ENCODE measurements at places on chromosomes 7 and 10.

DNA sequence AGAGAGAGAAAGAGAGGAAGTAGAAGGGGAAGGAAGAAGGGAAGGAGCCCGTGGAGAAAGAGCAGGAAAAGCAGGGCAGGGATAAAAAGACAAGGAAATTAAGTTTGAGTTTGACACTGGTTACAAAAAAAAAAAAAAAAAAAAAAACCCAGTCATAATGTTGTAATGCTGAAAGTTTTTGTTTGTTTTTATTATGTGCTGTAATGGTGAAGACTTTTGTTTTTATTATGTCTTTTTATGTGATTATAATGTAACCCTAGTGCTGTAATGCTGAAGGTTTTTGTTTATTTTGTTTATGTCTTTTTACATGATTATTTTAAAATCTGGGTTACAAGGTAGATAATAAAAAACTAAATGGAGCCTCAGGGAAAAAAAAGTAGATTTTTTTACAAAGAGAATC, 184.8 kb downstream of the SEMA3A start:
- H3K27ac ChIP-seq: no peak overlapping the region
- H3K36me3 ChIP-seq: no peaks in the 10 kb centered on the region
- no peak overlapping the region for H3K4me3 ChIP-seq
- DNase-seq: no peak

GRCh38 chr10:63115732-63116383, 17.3 kb upstream of the NRBF2 start:
- no peak overlapping the region for H3K4me3 ChIP-seq
- H3K36me3 ChIP-seq: no peaks in the 10 kb centered on the region
- no peak for DNase-seq
- H3K27me3 ChIP-seq: no peaks in the 10 kb centered on the region

GRCh38 chr7:111833466-111833865, 271.2 kb upstream of the IMMP2L start:
- no peak overlapping the region for H3K27ac ChIP-seq
- H3K36me3 ChIP-seq: no peaks in the 10 kb centered on the region
- H3K27me3 ChIP-seq: no peaks in the 10 kb centered on the region
- peaks cover 2% of the 10 kb centered on the region for H3K4me1 ChIP-seq

DNA sequence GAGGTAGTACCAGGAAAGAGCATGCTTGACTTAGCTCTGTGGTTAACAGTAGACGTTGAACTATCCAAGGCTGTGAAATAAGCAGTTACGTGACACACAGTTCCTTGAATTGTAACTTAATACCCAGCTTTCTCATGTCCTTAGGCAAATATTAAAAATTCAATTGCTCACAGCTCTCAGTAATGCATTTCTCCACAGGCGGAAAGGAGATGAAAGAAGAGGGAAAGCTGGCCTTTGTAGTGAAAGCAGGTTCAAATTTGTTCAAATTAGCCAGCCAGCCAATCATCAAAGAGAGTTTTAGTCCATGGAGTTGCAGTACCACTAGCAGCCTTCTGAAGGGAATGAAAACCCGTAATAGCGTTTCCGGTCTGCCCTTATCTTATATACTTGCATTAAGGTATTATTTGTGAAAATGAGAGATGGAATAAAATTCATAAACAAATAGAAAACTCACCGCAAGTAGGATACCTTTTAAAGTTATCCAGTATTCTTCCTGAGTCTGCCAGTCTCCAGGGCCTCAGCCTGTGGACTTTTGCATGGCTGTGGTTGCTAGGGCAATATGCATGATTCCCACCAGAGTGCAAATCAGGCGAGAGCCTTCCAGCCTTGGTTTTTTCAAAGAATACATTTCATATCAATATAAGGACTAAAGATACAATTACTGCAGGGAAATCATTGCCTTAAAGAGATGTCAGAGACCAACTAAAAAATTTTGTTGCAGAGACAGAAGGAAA, 795.5 kb downstream of the TNS3 start:
- no peak overlapping the region for H3K4me3 ChIP-seq
- DNase-seq: peak; percentile 95
- peak overlapping the region; percentile 60 for H3K27ac ChIP-seq
- no peaks in the 10 kb centered on the region for H3K27me3 ChIP-seq
- H3K4me1 ChIP-seq: peaks cover 35% of the 10 kb centered on the region

DNA sequence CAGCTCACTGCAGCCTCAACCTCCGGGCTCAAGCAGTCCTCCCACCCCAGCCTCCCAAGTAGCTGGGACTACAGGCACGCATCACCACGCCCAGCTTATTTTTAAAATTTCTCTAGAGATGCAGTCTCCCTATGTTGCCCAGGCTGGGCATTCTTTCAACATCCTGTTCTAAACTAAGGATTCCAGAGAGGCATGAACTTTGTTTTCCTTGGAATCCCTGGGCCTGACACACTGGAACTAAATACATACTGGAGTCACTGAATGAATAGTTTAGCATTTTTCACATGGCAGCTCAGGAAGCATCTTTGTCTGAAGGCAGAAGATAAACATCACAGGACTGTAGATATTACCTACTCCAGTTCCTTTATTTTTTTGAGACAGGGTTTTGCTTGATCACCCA, 108.7 kb downstream of the ITIH5 start:
- H3K4me1 ChIP-seq: no peaks in the 10 kb centered on the region
- peaks cover 49% of the 10 kb centered on the region for H3K27me3 ChIP-seq
- no peak for DNase-seq
- H3K4me3 ChIP-seq: no peak overlapping the region
- no peak overlapping the region for H3K27ac ChIP-seq

DNA sequence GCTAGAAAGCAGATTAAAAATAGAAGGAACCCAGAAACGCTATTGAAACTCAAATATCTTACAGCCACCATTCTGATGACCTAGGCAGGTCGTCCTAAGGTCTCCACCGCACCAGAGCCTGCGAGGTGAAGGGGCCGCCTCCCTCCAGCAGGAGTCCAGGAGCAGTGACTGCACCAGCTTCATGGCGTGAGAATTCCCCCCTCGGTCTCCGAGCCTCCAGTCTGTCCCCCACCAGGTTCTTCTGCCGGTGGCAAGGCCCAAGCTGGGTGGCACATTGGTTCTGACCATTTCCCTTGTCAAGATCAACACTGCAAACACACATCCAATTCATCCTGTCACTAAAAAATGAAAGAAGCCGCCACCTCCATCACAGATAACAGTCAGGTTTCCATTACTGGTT, 98.7 kb downstream of the DIP2C start:
- no peak overlapping the region for H3K4me3 ChIP-seq
- H3K36me3 ChIP-seq: no peaks in the 10 kb centered on the region
- H3K27me3 ChIP-seq: peaks cover 63% of the 10 kb centered on the region
- no peak overlapping the region for H3K27ac ChIP-seq
- DNase-seq: no peak

- H3K4me3 ChIP-seq: no peak overlapping the region
- peaks cover 42% of the 10 kb centered on the region for H3K4me1 ChIP-seq
- H3K36me3 ChIP-seq: no peaks in the 10 kb centered on the region
- peak overlapping the region; percentile 3 for H3K27ac ChIP-seq
Measured at GRCh38 chr7:29105752-29106668, 40.3 kb downstream of the CPVL start.

All from PC-9 (cell line).